ENCODE measurements at places on chromosomes 11 and 22.

DNA sequence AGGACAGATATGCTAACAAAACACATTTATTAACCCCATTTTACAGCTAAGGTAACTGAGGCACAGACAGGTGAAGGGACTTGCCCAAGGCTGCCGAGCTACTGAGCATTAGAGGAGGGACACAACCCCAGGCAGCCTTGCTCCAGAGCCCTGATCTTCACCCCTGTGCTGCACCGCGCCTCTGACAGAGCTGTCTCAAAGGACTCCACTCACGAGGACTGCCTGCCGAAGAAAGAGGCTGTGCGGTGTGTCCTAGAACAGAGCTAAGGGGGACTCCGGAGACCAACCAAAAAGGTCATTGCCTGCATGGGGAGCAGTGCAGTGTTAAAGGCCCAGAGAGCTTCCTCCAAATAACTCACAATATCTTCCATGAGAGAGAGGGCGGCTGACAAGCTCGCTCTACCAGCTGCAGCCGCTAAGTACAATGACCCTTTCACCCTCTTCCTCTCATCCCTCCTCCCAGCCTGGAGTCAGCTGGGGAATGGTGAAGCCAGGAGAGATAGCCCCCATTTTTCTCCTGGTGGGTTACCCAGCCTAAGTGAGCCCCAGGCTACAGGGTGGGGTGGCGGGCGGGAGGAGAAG is 119.2 kb downstream of the DSCAML1 start:
- peak; percentile 56 for DNase-seq

GRCh38 chr11:127693686-127694085 is 693.1 kb upstream of the KIRREL3 start:
- DNase-seq: no peak

GRCh38 chr11:94131718-94132115 is 3.1 kb downstream of the PANX1 start:
- peak; percentile 12 for DNase-seq

- DNase-seq: no peak
Observed at GRCh38 chr11:79794484-79795393, 353.9 kb upstream of the TENM4 start.

GRCh38 chr11:64679846-64680245 is 43.2 kb downstream of the NRXN2 start:
- DNase-seq: no peak

DNA sequence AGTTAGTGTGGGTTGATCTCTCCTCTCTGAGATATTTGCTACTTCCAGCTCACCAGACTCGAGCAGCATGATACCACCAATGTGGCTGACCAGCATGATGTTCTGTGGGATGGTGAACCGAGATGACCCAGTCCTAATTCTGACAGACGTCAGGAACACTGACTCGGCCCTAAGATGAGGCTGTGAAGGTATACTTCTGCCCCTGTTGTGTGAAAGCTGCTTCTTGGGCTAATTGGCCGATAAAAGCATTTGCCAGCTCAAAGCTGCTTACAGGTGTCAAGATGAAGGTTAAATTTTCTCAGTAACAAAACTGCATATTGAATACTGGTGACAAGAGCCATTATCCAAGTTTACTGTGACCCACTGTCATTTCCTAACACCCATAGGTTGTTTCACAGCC is 151.4 kb downstream of the BRD1 start:
- no peak for DNase-seq

GRCh38 chr22:31342389-31343140 is 3.6 kb downstream of the PATZ1 start:
- DNase-seq: no peak

- DNase-seq: no peak
Observed at GRCh38 chr11:108786281-108786990, 121.6 kb downstream of the DDX10 start.

GRCh38 chr11:123328281-123328867 is 101.7 kb upstream of the GRAMD1B start:
- DNase-seq: no peak

DNA sequence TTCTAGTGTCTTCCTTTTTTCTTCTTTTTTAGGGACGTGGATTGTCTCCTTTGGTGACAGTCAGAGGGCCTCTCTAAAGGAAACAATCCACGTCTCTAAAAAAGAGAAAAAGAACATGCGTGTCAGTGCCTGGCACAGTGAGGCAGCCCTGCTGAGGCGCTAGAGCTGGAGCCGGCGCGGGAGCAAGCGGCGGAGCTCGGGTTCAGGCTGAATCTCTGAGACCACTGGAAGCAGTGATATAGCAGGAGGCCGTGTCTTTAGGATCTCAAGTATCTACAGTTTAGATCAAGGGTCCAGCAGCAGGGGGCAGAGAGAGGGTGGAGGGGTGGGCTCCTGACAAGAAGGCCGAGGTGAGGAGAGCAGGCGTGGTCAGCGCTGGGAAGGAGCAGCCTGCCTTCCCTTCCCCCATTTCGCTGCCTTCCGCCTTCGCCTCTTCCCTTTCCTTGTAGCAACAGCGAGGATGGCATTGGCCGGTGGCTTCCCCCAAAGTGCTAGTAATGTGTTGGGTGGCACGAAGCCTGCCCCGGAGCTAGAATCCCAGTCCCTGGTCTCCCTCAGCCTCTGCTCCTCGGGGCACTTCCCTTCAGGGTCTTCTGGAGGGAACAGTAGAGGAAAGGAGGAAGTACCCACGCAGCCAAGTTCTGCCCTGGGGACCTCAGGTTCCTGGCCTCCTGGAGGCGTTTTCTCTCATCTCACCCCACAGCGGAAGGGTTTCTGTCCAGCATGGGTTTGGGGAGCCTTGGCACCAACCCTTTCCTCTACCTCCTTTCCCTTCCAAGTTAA is 28.2 kb upstream of the RAB1B start:
- no peak for DNase-seq

- no peak for DNase-seq
Observed at GRCh38 chr22:27224485-27225374, 567.3 kb downstream of the MIAT start.
